Activated T-cell treated with anti-CD3 and anti-CD28 coated beads for 24 hours (primary cell): ENCODE measurements at places on chromosomes 13 and 19.

DNA sequence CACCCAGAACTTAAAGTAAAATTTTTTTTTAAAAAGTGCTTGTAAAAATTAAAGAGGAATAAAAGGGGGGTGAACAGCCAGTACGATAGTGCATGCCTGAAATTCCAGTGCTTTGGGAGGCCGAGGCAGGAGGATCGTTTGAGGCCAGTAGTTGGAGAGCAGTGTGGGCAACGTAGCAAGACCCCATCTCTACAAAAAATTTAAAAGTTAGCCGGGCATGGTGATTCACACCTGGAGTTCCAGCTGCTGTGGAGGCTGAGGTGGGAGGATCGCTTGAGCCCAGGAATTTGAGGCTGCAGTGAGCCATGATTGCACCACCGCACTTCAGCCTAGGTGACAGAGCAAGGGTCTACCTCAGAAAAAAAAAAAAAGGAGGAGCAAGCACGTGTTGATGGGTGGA lies 7.8 kb downstream of the ADAMTSL5 start:
- DNase-seq, result no peak

DNA sequence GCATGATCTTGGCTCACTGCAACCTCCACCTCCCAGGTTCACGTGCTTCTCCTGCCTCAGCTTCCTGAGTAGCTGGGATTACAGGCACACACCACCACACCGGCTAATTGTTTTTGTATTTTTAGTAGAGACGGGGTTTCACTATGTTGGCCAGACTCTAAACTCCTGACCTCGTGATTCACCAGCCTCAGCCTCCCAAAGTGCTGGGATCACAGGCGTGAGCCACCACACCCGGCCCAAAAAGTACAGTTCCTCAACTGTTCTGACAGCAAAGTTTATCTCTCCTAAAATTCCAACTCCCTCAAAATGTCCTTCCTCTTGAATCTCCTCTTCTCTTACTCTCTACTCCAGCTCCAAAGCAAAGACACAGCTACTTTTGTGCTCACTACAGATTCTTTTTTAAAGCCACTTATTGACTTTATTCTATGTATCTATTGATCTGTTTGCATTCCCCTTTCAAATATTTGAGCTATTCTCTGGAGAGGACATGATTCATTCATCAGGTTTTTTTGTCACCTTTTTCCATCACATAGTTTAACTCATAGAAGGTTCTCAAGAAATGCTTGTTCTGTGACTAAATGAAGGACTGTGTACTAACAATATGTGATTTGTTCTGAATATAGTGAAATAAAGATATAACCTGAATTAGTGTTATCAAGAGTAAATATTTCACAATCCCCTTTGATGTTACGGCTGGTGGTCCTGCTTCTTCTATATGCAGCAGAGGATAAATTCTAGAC lies 142.2 kb downstream of the TBC1D4 start:
- no peak for DNase-seq

GRCh38 chr19:33472691-33473652 lies 48.6 kb downstream of the PEPD start:
- no peak for DNase-seq

DNA sequence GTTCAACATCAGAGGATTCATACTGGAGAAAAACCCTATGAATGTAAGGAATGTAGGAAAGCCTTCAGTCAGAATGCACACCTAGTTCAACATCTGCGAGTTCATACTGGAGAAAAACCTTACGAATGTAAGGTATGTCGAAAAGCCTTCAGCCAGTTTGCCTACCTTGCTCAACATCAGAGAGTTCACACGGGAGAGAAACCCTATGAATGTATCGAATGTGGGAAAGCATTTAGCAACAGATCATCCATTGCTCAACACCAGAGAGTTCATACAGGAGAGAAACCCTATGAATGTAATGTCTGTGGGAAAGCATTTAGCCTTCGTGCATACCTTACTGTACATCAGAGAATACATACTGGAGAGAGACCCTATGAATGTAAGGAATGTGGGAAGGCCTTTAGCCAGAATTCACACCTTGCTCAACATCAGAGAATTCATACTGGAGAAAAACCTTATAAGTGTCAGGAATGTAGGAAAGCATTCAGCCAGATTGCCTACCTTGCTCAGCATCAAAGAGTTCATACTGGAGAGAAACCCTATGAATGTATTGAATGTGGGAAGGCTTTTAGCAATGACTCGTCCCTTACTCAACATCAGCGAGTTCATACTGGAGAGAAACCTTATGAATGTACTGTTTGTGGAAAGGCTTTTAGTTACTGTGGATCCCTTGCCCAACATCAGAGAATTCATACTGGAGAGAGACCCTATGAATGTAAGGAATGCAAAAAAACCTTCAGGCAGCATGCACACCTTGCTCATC lies 15.4 kb downstream of the ZNF570 start:
- no peak for DNase-seq

- no peak for DNase-seq
Measured at GRCh38 chr13:40047322-40047771, 391.9 kb downstream of the COG6 start.

- DNase-seq, result no peak
Measured at GRCh38 chr19:5285955-5286354, 54.7 kb downstream of the PTPRS start.

DNA sequence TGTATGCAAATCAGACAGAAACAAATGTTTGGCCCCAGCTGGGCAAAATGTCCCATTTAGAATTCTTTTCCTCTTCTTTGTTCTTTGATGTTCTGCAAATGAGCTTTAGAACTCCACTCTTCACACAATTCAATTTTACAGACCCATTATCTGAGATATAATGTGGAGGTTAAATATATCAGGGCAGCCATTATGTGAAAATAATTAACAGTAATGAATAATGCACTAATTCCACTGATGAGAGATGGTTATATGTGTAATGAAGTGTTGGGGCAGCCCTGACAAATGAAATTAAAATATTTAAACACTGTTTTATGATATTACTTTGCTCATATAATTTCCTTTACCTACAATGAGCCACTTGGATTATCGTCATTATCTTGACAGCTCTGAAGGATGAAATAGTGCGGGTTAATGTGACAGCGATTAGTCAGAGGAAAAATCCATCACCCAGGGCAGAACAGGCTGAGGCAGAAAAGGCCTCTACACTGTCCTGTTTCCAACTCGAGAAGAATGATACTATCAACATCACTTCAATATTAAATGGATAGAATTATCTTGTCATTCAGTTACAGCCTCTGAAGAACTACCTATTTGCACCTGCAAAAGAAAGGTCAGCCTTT lies 321.1 kb downstream of the RBM26 start:
- no peak for DNase-seq

GRCh38 chr19:42487032-42487797 lies 41.1 kb downstream of the CEACAM1 start:
- no peak for DNase-seq

DNA sequence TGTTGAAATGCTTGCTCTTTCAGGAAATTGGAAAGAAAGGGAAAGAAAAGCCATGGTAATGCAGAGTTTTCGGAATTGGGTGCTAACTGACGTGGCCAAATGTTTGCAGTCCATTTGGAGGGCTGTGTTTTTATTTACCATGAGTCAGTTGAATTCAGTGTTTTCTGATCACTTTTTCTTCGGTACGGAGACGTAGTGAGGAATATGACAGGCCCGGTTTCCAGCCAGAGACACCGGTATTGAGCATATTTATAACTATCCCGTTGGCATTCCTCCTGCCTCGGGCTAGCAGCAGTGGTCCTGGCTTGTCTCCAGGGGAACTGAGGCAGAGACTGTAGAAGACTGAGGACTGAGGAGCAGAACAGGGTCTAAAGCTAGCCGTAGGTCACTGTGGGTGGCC lies 1.0 kb downstream of the CDC16 start:
- no peak for DNase-seq

GRCh38 chr13:33125821-33126570 lies 109.8 kb downstream of the KL start:
- no peak for DNase-seq

GRCh38 chr13:95298971-95299621 lies 2.2 kb downstream of the ABCC4 start:
- no peak for DNase-seq

GRCh38 chr13:65600702-65601101 lies 1629.4 kb downstream of the PCDH9 start:
- DNase-seq, result no peak

DNA sequence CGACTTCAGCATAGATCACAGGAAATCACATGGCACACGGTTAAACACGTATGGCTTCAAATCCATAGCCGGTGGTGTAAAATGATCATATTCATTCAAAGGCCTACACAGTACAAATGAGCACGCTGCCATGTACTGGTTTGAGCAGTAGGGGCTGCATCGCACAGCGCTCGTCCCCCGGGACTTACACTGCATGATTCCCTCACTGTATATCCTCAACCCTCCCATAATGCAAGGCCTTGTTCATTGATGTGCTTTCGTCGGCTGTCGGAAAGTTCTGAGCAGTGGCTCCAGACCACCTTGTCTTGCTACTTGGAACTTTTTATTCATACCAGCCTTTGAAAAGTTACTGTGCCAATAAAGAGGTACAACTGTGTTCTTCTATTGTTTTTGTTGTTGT lies 578.2 kb downstream of the MYO16 start:
- no peak for DNase-seq

DNA sequence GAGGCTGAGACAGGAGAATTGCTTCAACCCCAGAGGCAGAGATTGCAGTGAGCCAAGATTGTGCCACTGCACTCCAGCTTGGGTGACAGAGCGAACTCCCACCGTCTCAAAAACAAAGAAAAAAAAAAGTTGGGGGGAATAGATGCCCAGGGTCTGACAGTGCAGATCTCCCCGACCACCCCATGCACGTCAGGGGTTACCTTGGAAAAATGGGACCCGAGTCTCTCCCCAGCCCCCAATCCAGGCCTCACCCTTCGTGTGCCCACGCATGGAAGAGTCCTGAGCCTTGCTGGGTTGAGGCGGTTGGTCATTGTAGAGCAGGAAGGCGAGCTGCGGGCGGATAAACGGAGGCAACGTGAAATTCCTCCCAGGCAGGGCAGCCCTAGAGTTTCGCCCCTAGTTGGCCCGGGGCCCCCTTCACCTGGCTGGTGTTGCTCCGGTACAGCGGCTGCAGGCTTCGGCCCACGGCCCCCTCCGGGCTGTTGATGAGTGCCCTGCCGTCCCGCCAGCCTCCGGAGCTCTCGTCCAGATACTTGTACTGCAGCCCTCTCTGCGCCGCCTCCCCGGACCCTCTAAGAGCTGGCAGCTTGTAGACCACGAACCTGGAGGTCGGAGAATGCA lies 588 bp downstream of the DNASE2 start:
- no peak for DNase-seq

DNA sequence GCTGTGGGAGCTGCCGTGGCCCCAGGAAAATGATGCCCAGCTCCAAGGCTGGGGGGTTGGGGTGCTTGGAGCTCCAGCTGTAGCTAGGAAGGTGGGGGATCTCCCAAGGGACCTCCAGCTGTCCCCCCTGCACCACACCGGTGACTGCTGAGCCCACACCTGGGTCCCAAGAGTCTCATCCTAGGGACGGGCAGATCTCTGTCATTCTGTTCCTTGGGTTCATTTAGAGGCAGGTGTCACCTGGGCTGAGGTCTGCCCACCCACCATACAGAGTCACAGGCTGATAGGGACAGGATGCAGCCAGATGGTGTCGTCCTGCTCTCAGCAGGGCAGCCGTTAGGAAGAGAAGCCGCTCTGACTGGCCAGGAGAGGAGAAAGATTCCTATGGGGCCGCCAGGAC lies 5.3 kb downstream of the F2RL3 start:
- DNase-seq, result no peak

DNA sequence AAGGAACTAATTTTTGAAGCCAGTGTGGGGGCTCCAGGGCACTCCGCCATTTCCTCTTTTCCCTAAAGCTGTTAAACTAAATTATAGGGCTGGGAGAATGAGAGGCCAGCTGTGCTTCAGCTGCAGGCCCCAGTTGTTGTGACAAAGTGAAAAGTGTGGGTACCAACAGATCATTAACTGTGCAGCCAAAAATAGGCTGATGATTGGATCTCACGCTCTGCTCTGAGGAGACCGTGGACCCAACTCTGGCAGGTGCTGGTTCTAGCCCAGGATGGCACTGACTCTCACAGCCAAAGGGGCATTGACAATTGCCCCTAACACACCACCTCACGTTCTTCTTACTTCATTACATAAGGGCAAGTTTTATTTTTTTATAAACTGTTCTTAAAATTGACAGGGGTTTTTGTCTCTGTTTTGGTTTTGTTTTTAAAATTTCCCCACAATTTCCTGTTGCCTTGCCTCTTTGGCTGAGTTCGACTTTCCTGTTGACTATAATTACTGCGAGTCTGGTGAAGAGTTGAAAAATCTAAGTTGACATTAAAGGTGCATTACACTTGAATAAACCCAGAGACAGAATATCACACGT lies 391.0 kb downstream of the FGF9 start:
- no peak for DNase-seq

DNA sequence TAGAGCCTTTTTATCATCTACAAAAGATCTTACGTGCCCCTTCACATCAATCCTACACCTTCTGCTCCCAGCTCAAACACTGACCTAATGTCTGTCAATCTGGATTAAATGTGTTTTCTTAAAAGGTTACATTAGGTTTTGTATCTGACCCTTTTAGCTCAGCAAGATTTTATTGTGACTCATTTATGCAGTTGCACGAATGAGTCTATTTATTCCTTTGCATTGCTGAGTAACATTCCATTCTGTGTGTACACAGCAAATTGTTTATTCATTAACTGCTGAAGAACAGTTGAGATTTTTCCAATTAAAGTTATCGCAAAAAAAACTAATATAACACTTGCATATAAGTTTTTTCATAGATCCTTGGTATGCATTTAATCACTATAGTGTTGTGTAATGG lies 253.9 kb upstream of the GPC6 start:
- no peak for DNase-seq

DNA sequence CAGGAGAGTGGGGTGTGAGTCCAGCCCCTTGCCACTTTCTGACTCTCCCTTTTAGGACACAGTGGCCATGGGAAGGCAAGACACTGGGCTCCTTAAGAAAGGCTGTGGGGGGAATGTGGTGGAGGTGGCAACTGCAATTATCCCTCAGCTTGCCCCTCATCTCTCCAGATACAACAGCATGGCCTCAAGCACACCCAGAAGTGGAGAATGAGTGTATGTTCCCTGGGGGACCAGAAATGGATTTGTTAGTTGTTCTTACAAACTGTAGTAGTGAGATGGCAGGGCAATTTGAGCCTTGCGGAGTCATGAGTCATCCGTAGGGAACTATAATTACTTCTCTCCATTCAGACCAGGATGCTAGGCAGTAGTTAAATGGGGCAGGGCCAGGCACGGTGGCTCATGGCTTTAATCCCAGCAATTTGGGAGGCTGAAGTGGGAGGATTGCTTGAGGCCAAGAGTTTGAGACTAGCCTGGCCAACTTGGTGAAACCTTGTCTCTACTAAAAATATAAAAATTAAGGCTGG lies 25.6 kb upstream of the CXCL17 start:
- DNase-seq, result no peak

- peak; percentile 48 for DNase-seq
Measured at GRCh38 chr19:49157445-49158224, at the start of gene TRPM4. TSS of gene TRPM4 (plus strand) at chr19:49157792. CDS start at chr19:49157867, 75 bp downstream.

DNA sequence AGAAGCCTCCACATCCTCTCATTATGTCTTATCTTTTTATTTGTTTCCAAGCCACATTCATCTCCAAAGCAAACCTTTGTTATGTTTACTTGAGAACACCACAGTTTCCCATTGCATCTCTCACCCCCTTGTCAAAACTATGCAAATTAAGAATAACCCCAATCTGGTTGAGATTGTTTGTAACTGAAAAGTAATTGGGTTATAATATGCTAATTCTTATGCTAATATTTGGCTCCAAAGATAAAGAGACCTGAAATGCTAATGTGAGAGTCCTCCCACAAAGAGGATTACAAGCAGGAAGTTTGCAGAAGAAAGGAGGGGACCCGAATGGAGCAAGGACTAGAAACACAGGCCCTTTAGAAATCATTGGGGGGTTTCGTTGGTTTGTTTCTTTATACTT lies 92.9 kb upstream of the UBL3 start:
- DNase-seq, result no peak

GRCh38 chr13:112077729-112078128 lies 10.8 kb downstream of the SOX1 start:
- no peak for DNase-seq
